Caki2 (cell line): ENCODE measurements at places on chromosomes 6 and 20.
A peak's percentile ranks its signal among the peaks of the same experiment; 100 is the strongest.

- DNase-seq = no peak
Measured at GRCh38 chr20:20428067-20428466, 60.2 kb downstream of the INSM1 start.

DNA sequence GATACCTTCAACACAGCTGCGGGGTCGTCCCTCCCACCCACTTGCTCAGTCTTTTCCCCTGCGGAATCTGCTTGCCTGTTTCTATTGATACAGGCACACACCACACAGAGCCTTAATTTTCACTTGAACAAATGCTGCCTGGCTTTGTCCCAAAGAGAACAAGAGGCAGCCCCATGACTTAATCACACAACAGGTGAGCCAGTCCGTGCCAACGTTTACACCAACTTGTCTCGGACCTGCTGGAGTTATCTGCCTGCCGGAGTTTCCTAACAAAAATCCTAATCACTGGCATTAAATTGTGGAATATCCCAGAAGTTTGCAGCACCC is 186.8 kb upstream of the RREB1 start:
- DNase-seq = no peak

GRCh38 chr20:47253872-47254271 is 102.6 kb downstream of the ZMYND8 start:
- no peak for DNase-seq

DNA sequence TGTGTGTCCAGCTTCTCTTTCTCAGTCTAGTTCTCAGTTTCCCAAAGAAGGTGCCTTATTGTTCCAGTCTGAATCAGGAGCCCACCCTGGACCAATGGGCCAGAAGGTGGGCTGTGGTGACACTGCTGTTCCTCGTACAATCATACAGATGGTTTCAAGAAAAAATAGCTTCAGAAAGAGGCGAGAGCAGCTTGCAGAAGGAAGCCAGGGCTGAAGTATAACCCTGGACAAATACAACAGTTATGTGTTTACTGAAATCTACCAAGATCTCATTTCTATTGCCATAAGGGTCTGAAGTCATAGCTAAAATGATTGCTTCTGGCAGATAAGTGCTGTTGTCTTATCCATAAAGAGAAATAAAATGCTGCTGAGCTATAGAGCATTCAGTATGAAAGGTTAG is 75.4 kb downstream of the PFDN4 start:
- no peak for DNase-seq

GRCh38 chr6:38179794-38180430 is 360.4 kb downstream of the ZFAND3 start:
- no peak for DNase-seq

- peak; percentile 33 for DNase-seq
Measured at GRCh38 chr6:89311853-89312531, 3.1 kb downstream of the GABRR2 start.

DNA sequence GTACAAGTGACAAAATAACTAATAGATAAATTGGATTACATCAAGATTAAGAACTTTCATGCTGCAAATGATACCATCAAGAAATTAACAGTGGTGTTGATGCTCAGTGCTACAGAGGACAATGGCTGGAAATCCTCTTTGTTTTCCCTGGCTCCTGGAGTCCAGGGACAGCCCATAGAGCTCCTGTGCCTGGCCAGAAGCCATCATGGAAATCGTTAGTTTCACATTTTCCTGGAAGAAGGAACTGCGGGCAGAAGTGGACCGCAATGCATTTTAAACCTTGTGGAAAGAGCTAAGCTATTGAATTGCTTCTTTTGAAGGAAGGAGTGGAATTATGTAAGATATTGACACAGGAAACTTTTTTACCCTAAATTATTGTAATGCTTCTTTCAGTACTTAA is 276.0 kb downstream of the GJA1 start:
- no peak for DNase-seq

DNA sequence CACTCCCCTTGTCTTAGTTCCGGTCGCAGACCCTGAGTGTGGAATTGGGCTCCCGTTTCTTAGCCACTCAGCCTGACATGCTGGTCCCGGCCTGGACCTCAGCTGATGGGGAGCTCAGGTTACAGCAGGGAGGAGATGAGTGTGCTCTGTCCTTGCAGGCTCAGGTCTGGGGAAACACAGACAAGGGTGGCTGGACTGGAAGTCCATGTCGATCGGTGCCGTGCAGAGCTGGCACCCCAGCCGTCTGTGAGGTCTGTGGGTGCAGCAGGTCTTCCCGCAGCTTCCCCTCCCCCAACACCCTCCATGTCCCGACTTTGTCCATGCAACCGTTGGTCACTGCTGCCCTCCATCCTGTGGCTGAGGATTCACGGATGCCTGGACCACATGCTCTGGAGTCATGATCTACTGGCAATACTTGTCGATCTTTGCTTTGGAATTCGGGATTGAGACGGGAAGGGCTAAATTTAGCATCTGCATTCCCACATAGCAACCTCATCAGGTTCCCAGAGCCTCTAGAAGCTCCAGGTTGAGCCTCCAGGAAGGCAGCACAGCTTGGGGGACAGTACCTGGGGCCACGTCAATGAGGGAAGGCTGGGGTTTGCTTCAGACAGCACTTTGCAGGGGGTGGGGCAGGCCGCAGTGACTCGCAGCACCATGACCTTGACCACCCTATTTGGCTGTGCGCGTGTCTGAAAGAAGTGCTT is 118.8 kb downstream of the PSMB1 start:
- DNase-seq = no peak

DNA sequence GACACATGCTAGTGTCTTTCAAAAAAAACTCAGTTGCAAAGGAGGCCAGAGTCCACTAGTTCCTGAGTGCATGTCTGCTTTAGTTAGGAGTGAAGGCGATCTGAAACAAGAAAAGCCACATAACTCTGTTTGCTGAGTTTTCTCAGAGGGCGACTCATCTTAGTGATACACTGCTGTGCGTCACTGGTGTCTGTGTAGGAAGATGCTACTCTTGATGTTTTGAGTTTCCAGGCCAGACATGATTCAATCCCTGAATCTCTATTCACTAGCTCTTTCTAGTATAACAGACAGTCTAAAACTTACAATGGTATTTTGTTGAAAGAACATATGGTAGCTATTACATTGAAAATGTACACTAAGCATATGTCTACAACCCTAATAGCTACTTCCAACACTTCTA is 60.9 kb downstream of the GFRAL start:
- no peak for DNase-seq

DNA sequence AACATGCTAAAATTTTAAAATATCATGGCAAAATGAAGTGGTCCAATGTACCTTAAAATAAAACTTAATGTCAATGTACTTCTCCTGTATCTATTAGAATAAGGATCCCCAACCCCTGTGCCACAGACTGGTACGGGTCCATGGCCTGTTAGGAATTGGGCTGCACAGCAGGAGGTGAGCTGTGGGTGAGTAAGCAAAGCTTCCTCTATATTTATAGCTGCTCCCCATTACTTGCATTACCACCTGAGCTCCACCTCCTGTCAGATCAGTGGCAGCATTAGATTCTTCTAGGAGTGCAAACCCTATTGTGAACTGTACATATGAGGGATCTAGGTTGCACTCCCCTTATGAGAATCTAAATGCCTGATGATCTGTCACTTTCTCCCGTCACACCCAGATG is 86.0 kb downstream of the SLC16A10 start:
- no peak for DNase-seq

- no peak for DNase-seq
Measured at GRCh38 chr20:1983301-1983700, 10.6 kb downstream of the PDYN start.

DNA sequence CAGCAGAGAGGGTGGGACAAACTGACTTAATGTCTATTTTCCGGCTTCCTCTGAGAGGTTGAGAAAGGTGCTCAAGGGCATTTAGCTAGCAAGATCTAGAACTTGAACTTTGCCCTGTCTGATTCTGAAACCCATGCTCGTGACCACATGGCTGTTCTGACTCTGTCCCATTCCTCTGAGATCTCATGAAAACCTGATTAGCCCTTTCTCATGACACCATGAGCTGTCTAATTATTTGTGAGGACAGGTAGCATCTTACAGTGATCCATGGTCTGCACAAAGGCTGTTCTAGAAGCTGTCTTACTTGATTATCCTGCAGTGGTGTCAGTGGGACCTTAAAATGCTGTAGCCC is 89.6 kb upstream of the TOX2 start:
- DNase-seq = no peak

GRCh38 chr6:85405175-85405852 is 44.6 kb upstream of the NT5E start:
- DNase-seq = peak; percentile 94

DNA sequence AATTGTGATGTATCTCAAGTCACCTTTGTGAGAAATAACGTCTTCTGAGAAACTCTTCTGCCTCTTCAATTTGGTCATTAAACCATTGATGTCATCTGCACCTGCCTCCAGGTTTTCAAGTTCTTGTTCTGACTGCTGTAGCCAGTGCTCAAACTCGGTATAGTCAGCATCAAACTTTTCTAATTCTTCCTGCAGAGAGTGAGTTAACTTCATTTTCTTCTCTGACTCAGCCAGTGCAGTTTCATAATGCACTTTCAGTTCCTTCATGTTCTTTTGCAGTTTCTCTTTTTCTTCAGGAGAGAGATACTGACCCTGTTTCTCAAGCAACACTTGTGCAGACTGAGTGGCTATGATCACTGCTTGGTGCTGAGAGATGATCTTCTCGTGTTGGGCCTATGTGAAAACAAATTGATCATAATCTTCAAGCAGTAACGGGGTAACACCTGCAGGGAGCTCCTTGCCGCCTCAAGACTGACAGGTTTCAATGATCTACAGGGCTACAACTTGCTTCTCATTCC is 48.8 kb downstream of the DST start:
- DNase-seq = no peak

DNA sequence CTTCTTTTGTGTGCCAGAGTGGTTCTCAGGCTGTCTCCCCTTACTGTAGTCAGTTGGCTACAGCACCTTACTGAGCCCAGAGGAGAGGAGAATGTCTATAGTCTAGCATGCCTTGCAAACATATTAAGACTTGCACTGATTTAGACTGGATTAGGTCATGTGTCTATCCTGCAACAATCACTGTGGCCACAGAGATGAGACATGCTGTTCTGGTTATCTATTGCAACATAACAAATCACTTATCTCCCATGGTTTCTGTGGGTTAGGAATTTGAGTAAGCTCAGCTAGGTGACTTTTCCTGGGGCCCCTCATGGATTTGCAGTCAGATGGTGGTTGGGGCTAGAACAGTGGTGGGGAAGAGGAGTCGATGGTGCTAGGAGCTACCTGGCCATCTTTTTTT is 261.3 kb downstream of the SOD2 start:
- no peak for DNase-seq

DNA sequence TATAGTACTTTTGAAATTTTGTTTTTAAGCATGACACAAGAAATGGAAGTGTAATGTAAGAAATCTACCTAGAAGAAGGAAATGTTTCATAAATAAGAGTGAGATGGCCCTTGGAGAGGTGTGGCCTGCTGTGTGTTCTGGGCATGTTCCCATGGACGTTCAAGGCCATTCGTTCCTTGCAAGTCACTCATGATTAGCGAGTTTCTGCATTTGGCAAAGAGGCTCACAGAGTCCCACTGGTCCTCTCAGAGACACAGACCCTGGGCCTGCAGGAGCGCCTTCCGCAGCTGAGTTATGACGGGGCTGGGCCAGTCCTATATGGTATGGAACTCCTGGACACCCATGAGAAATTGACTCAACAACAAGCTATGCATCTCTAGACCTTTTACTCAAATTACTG is 7.2 kb downstream of the THBS2 start:
- no peak for DNase-seq

DNA sequence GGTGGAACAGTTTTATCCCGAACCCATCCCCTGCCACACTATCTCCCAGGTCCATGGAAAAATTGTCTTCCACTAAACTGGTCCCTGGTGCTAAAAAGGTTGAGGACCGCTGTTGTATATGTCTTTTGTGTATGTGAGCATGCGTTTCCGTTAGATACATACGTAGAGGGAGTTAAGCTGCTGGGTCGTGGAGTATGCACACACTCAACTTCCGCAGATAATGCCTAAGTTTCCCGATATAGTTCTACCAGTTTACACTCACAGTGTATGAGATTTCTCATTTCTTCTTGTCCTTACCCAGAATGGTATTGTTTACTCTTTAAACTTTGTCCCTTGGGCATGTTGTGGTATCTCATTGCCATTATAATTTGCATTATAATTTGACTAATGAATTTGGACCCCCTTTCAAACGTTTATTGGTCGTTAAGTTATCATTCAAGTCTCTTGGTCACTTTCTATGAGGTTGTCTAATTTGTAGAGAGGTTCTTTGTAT is 50.5 kb upstream of the SCAF8 start:
- DNase-seq = no peak

DNA sequence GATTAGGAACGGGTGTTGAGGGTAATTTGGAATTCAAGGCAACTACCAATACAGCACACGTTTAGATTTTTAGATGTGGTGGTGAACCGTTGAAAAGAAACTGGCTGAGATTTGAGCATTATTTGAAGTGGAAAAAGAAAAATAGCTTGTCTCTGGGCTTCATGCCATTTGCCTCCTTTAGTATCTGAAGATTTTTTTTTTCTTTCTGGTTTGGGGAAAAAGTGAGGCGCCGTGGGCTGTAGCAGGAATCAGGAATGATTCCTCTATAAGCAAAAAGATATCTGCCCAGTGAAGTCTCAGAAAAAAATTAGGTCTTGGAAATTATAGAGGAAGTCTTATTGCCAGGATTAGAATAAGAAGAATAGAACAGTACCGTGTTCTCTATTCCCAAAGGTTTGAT is 88.5 kb downstream of the RPS12 start:
- no peak for DNase-seq

DNA sequence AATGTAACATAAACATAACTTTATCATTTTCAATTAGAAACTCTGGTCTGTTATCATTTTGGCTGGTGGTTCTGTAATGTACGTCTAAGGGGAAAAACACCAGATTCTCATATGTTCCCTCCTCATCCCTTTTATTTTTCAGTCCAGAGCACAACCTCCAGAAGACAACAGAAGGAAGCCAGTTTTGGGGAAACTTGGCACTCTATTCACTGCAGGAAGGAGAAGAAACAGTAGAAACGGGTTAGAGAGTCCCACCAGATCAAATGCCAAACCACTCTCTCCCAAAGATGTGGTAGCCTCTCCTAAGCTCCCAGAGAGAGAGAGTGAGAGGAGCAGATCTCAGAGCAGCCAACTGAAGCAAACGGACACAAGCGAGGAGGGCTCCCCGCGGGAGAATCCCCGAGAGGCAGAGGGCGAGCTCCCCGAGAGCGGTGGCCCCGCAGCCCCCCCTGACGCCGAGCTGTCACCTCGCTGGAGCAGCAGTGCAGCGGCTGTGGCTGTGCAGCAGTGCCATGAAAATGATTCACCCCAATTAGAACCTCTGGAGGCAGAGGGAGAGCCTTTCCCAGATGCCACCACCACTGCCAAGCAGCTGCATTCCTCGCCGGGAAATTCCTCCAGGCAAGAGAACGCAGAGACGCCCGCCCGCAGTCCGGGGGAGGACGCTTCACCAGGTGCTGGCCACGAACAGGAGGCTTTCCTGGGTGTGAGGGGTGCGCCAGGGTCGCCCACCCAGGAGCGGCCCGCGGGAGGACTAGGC is 117.8 kb downstream of the RTN4IP1 start:
- DNase-seq = peak; percentile 67

DNA sequence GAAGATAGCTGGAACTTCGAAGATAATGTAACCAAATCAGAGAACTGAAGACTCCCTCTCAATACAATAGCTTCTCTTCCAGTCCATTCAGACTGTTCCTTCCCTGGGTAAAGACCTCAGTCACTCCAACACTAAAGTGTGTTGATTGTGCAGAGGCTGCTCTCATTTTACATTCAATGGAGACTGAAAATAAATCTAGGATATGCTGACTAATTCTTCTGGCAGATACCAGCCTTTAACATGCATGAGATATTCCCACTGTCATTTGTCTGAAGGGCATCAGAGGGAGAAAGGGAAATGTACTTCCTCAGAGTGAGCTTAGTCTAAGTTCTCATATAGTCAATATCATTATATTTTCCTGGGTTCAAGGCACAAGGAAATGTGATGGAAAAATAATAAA is 166.4 kb upstream of the IRAK1BP1 start:
- DNase-seq = peak; percentile 6
